ENCODE measurements at places on chromosomes 16 and 17. TPM values are rescaled to one million over a fixed set of nuclear protein-coding genes. Genes with fewer than 3 reads are reported as not detected.
A peak's percentile ranks its signal among the peaks of the same experiment; 100 is the strongest.

CHTF8 gene
- total RNA-seq, result 137 TPM

HNF1B gene
- total RNA-seq, result not detected

CWC25 gene
- 41.3 TPM for total RNA-seq

KRT20 gene
- not detected for total RNA-seq

KRTAP17-1 gene
- total RNA-seq, result not detected

STAT5A gene
- 122 TPM for total RNA-seq

SLC6A2 gene
- not detected for total RNA-seq

LAT gene
- 352 TPM for total RNA-seq

CDK3 gene
- total RNA-seq, result 12.5 TPM

HOXB9 gene
- total RNA-seq, result not detected

DNA sequence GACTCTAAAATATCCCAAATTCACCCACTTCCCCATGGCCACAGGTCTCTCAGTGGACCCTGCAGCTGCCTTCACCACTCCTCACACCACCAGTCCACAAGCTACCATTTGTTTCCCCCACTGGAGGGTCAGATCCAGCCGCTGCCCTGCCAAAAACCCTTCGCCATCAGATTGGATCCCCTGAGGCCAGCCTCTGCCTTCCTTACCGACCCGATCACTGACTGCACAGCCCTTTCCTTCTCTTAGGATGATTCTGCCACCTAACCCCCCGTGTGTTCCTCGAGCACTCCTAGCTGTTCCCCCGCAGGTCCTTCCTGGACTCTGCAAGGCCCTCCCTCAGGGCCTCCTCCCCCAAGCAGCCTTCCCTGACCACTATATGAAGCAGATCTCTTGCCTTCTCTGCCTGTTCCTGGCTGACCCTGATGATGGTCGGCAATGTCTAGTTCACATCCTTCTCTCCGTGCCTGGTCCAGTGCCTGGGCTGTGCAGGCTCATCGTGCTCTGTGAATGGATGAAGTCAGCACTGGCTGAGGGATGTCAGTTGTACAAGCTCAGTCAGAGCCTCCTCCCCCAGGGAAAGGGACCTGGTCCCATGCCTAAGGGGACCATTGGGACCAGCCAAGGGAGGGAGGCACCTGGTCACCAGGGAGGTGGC lies 46.0 kb downstream of the CPNE2 start:
- no peaks in the 10 kb centered on the region for H3K36me3 ChIP-seq
- H3K4me1 ChIP-seq, result peaks cover 49% of the 10 kb centered on the region
- no peak for DNase-seq
- H3K27ac ChIP-seq, result peak overlapping the region; percentile 93

- DNase-seq, result no peak
- H3K36me3 ChIP-seq, result no peaks in the 10 kb centered on the region
- no peaks in the 10 kb centered on the region for H3K27me3 ChIP-seq
Observed at GRCh38 chr16:88688013-88688778, 1.9 kb upstream of the SNAI3 start.

DNA sequence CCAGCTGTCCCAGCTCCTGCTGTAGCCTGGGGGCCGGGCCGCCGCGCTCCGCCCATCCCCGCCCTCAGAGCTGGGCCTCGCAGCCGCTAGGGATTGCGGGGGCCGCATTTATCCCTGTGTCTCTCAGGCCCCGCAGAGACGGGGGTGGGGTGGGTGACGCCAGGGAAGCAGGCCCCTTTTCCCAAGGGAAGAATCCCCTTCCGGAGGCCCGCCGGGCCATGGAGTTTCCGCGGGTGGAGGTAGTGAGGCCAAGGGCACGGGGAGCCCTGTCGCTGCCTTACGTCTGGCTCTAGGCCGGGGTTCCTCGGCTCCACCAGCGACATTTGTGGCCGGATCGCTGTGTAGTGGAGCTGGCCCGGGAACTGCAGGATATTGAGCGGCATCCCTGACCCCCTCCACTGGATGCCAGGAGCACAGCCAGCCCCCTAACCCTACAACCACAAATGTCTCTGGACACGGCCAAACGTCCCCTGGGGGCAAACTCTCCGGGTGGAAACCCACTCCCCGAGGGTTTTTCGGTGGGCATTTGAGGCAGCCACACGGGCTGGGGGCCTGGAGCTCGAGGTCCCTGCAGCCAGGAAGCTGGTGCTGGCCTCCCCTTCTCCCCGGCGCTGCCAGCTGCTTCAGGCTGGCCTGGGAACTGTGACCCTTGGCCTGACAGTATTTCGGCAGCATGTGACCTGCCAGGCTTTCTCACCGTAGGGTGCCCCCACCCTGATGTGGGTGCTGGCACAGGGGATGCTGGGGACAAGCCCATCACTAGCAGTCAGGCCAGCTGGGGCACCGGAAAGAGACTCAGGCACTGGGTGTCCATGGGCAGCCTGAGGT lies 12.0 kb upstream of the CD300A start:
- no peaks in the 10 kb centered on the region for H3K27me3 ChIP-seq
- no peak overlapping the region for H3K27ac ChIP-seq
- peak overlapping the region; percentile 54 for H3K4me3 ChIP-seq
- no peaks in the 10 kb centered on the region for H3K36me3 ChIP-seq

GRCh38 chr17:77376795-77377709 lies 236.3 kb downstream of the SEC14L1 start:
- no peak for DNase-seq
- peak overlapping the region; percentile 98 for H3K4me3 ChIP-seq
- H3K27me3 ChIP-seq, result no peaks in the 10 kb centered on the region
- H3K4me1 ChIP-seq, result peaks cover 45% of the 10 kb centered on the region

GRCh38 chr17:32152130-32152529 lies 9.8 kb downstream of the RHOT1 start:
- H3K27ac ChIP-seq, result no peak overlapping the region
- DNase-seq, result no peak
- H3K4me3 ChIP-seq, result no peak overlapping the region
- peaks cover 43% of the 10 kb centered on the region for H3K4me1 ChIP-seq
- no peaks in the 10 kb centered on the region for H3K27me3 ChIP-seq

- H3K4me3 ChIP-seq, result no peak overlapping the region
- H3K27me3 ChIP-seq, result no peaks in the 10 kb centered on the region
- no peak for DNase-seq
Observed at GRCh38 chr17:44053125-44053872, 13.2 kb downstream of the LSM12 start.

DNA sequence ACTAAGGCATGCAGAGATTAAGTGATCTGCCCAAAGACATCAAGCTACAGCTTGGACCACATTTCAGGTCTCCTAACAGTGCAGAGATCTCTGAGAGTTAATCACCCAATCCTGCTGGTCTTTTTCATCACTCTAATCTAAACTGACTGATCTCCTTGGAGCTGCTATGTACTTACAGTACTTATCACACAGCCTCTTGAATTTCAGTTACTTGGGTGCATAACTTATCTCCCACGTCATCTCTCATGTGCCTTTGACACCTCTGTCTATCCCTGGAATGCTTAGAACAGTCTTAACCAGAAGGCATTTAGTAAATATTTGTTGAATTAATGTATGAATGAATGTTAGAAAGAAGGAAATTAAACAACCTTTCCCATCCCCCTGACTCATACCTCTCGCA lies 139.0 kb downstream of the SNX11 start:
- no peaks in the 10 kb centered on the region for H3K27me3 ChIP-seq
- no peak overlapping the region for H3K27ac ChIP-seq
- H3K4me1 ChIP-seq, result peaks cover 46% of the 10 kb centered on the region
- no peaks in the 10 kb centered on the region for H3K36me3 ChIP-seq
- H3K4me3 ChIP-seq, result no peak overlapping the region

- no peaks in the 10 kb centered on the region for H3K27me3 ChIP-seq
- DNase-seq, result no peak
- no peak overlapping the region for H3K27ac ChIP-seq
- H3K4me1 ChIP-seq, result peaks cover 23% of the 10 kb centered on the region
- peak overlapping the region; percentile 85 for H3K4me3 ChIP-seq
Observed at GRCh38 chr17:7611635-7612293, 2.9 kb downstream of the FXR2 start.

- DNase-seq, result no peak
- peaks cover 9% of the 10 kb centered on the region for H3K4me1 ChIP-seq
- no peak overlapping the region for H3K4me3 ChIP-seq
Observed at GRCh38 chr17:73174126-73174525, 9.3 kb downstream of the SSTR2 start.

DNA sequence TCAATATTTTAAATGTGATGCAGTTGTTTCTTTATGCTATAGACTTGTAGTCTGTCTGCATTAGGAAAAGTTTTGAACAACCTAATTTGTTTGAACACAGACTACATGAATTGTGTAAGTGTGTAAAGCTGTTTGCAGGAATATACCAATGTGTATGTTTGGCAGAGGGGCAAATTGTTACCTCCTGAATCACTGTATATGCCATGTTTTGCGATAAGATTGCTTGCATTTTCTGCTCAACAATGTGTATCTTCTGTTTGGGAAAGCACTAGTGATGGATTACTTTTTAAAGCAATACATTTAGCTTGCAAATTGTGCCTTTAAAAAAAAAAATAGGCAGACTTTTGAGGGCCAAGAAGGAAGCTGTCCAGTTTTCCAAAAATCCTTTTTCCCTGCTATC lies 14.6 kb downstream of the RBBP6 start:
- no peak overlapping the region for H3K27ac ChIP-seq
- peaks cover 4% of the 10 kb centered on the region for H3K36me3 ChIP-seq
- H3K4me1 ChIP-seq, result peaks cover 38% of the 10 kb centered on the region
- DNase-seq, result no peak

DNA sequence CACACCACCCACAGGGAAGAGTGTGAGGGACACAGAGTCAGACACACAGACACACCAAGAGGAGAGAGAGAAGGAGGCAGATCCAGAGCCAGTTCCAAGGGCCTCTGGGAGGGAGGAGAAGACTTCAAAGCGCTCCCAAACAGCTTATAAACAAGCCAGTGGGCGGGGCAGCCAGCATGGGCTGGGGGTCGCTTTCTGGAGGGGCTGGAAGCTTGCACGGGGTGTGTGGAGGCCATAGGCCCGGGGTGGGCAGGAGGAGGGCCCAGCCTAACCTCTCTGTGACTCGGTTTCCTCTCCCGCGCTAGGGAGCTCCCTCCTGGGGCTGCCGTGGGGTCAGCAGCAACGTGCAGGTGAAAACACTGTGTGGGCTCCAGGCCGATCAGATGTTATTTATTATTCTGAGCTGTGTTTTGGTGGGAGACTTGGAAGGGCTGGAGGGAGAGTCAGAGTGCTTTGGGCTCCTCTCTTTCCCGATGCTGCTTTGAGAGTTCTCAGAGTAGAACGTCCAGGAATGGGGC lies 2.5 kb upstream of the WFIKKN2 start:
- H3K27ac ChIP-seq, result no peak overlapping the region
- no peaks in the 10 kb centered on the region for H3K36me3 ChIP-seq
- H3K4me3 ChIP-seq, result no peak overlapping the region
- H3K27me3 ChIP-seq, result peaks cover 4% of the 10 kb centered on the region
- no peaks in the 10 kb centered on the region for H3K4me1 ChIP-seq

DNA sequence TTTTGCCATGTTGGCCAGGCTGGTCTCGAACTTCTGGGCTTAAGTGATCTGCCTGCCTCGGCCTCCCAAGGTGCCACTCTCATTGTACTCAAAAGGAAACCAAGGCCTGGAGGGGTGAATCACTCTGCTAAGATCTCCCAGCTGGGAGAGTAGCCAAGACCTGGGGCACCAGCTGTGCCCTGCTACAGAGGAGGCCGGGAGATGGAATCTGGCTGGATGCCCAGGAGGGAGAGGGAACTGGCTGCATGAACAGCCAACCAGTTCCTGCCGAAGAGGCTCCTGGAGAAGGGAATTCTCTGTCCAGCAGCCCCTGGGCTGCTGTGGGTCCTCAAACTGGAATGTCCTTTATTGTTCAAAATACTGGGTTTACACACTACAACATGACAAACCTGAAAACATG lies 238.7 kb upstream of the CIBAR2 start:
- H3K4me3 ChIP-seq, result no peak overlapping the region
- no peaks in the 10 kb centered on the region for H3K36me3 ChIP-seq
- H3K27ac ChIP-seq, result no peak overlapping the region
- H3K27me3 ChIP-seq, result no peaks in the 10 kb centered on the region
- no peaks in the 10 kb centered on the region for H3K4me1 ChIP-seq
- no peak for DNase-seq

GRCh38 chr16:19524356-19524615 lies 544 bp downstream of the CCP110 start:
- no peaks in the 10 kb centered on the region for H3K27me3 ChIP-seq
- no peak for DNase-seq
- peaks cover 45% of the 10 kb centered on the region for H3K4me1 ChIP-seq
- peak overlapping the region; percentile 96 for H3K27ac ChIP-seq
- peak overlapping the region; percentile 93 for H3K4me3 ChIP-seq

GRCh38 chr17:57294101-57294500 lies 37.8 kb downstream of the MSI2 start:
- peaks cover 50% of the 10 kb centered on the region for H3K4me1 ChIP-seq
- peak overlapping the region; percentile 92 for H3K27ac ChIP-seq
- peak overlapping the region; percentile 47 for H3K4me3 ChIP-seq

DNA sequence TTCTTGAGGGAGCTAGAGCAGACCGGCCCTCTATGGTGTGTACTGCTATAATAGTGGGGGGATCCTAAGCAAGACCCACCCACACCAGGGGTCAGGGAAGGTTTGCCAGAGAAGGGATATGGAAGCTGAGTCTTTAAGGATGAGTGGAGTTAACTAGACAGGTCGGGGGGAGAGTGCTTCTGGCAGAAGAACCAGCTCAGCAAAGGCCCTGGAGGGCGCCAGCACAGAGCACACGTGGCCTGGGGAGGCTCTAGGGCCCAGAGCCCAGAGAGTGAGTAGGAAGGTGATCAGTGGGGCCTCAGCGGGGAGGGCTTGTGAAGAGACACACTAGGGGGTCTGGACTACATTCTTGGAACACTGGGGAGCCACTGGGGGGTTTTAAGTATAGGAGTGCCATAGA lies 21.1 kb downstream of the NGFR start:
- peaks cover 9% of the 10 kb centered on the region for H3K27me3 ChIP-seq
- no peak overlapping the region for H3K4me3 ChIP-seq
- peaks cover 2% of the 10 kb centered on the region for H3K4me1 ChIP-seq
- no peak overlapping the region for H3K27ac ChIP-seq
